ENCODE measurements at places on chromosomes 6 and 20. TPM values are rescaled to one million over a fixed set of nuclear protein-coding genes. Genes with fewer than 3 reads are reported as not detected.

Gene KCNB1
- total RNA-seq, result not detected

Gene HLA-DRA
- total RNA-seq, result 22.1 TPM

Gene SLC16A10
- total RNA-seq, result 12.0 TPM

Gene KCNK17
- total RNA-seq, result not detected

Gene FOXQ1
- total RNA-seq, result under 0.01 TPM

Gene TFAP2C
- 10.0 TPM for total RNA-seq

Gene MRAP2
- 4.0 TPM for total RNA-seq

Gene SLC17A4
- not detected for total RNA-seq

Gene REM1
- total RNA-seq, result not detected

Gene EFCAB8
- under 0.01 TPM for total RNA-seq

Gene CD83
- 8.9 TPM for total RNA-seq
